Stimulated activated CD8-positive, alpha-beta memory T cell treated with anti-CD3 and anti-CD28 coated beads, Interleukin-15, amount 100 ng/mL, for 4 hours (primary cell): ENCODE measurements at places on chromosomes 16 and 17.
A peak's percentile ranks its signal among the peaks of the same experiment; 100 is the strongest.

DNA sequence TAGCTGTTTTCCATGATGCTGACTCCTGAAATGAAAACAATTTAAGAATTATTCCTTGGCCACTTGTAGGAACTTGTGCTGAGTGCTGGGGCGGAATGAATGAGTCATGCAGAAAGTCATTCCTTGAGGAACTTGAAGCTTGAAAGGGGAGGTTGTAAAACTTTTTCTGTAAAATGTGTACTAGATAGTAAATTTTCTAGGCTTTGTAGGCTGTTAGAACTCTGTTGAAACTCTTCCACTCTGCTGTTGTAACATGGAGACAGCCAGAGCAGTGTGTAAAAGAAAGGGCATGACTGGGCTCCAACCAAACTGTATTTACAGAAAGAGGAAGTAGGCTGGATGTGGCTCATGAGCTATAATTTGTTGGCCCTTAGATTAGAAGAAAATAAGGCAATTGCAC lies 46.1 kb downstream of the ABCA8 start:
- DNase-seq: no peak

- peak; percentile 14 for DNase-seq
Observed at GRCh38 chr16:67917852-67918236, 13.8 kb downstream of the CTRL start.

GRCh38 chr17:78883533-78884131 lies 19.4 kb downstream of the CEP295NL start:
- DNase-seq: no peak

DNA sequence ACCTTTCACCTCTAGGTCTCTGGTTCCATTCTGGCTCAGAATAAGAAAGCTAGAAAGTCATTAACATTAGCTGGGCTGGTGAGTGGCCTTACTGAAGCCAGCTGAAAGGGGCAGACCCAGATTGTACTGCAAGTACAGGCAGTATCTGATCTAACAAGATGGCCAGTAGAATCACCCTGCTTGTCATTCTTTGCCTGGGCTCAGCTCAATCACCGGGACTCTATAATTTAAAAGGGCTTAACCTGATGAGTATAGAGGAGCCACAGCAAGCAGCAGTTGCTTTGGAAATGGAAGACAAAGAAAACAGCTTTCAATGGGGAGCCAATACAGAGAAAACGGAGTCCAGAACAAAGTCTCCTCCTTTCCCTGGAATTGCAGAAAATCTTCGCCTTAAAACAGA lies 13.6 kb downstream of the CDH8 start:
- DNase-seq: no peak

- DNase-seq: no peak
Observed at GRCh38 chr17:55161935-55162555, 102.7 kb upstream of the HLF start.

DNA sequence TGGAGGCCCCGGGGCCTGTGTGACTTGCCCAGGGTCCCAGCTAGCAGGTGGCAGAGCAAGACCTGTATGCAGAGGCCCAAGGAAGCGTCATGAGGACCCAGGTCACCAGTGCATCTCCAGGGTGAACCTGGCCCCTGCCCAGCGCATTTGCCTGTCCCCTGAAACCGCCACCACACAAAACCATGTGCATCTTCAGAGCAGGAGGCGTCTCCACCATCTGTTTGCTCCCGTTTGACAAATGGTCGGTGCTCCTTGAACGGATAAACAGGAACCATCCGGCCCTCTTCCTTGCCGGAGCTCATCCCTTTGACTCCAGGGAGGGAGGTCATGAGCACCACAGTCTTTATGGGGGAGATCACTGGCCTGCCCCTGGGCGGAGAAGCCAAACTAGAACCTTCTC lies 62.5 kb downstream of the JPH3 start:
- DNase-seq: no peak

GRCh38 chr17:35548978-35549377 lies 11.5 kb upstream of the SLFN12L start:
- DNase-seq: no peak
